WTC11 (cell line): ENCODE measurements at places on chromosomes 5 and 9.

DNA sequence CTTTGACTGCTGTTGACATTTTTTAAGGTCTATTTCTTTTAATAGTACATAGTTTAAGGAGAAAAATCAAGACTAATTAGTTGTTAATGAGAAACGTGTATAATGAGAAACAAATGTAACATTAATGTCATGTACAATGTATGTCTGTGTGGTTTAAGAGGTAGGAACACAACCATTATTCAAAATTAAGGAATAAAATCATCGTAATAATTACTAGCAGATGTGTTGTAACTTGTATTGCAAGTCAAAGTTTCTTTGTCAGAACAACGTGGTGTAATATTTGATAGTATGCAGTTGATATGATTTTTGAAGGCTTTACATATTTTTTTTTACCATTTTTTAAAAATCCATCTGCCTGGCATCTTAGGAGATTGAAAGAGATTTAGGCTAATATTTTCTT, 120.2 kb upstream of the ARRDC3 start:
- DNase-seq = no peak

DNA sequence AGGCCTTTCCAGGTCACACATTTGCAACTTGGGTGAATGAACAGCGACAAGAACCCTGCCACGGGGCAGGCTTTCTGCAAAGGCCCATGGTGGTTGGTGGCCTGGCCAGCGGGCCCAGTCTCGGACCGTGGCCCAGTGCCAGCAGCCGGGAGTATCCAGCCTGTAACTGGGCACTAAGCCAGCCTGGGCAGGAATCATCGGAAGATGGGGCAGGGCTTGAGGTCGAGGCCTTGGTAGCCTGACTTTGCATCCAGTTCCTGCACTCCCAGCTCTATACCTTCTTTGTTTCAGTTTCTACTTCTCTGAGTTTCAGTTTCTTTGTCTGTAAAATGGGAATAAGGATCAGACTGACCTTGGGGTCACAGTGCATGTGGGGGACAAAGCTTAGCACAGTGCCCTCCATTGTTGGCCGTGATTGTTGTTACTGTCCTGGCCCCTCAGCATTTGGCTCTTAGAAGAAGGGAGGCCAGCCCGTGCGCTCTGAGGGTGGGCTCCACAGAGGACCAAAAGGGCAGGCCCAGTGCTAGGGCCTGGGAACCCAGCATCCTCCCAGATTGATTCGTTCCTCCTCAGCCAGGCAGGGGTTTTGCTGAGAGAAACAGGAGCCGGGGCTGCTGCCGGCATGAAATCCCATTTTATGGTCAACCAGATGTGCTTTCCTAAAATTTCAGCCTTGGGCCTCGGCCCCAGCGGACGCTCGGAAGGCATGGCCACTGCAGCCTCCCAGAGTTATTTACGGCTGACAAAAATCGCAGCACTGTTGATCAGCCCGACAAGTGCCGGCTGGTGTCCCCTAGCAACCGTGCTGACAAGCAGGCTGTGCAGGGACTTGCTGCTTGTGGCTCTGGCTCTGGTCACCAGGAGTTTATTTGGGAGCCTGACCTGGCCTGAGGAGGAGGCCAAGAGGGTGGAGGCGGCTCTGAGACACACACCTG, 43.6 kb downstream of the JADE2 start:
- no peak for DNase-seq

GRCh38 chr9:20309124-20309523, 313.2 kb downstream of the MLLT3 start:
- no peak for DNase-seq

- DNase-seq = no peak
These were observed 22.3 kb downstream of the PJA2 start for GRCh38 chr5:109387408-109387974.

DNA sequence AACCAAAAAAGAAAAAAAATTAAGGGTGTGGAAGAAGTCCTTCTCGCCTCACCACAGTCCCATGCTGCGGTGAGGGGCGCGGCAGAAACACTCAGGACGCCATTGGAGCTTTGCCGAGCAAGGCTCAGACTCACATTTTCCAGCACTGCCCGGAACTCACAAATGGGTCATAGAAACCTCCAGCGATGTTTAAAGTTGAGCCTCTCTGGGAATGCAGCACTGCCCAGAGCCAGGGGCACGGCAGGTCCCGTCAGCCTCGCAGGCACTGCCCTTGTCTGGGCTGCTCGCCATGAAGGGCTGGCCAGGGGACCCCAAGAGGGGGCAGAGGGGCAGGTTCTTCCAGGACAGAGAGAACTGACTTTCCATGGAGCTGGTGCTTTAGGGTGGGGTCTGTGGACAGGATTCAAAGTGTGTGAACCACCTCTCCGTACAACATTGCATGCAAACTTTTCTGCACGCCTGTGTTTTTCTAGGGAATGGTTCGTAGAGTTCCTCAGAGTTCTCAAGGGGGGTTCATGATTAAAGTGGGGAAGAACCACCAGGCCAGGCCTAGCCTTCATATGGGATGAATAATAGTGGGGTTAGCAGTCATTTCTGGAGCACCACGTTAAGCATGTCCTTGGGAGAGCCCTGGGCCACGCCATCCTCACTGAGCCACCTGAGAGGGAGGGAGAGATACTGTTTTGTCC, 38.4 kb downstream of the PRRX2 start:
- DNase-seq = no peak

DNA sequence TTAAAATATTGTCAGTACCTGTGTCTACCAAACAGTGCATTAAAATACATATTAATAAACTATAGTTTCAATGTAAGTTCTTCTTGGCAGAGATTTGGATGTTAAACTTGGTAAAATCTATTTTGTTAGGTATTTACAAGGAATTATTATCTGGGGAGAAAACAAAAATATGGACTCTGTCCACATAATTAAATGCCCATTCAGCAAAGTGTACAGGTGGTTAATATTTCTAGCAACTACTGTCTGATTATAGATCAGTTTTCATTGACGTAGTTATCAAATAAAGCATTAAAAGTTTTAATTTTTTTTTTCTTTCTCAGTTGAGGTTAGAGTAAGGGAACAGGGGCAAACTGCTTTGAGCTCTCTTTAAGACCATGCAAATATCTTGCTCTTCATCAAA, 88.9 kb downstream of the NNT start:
- DNase-seq = no peak

DNA sequence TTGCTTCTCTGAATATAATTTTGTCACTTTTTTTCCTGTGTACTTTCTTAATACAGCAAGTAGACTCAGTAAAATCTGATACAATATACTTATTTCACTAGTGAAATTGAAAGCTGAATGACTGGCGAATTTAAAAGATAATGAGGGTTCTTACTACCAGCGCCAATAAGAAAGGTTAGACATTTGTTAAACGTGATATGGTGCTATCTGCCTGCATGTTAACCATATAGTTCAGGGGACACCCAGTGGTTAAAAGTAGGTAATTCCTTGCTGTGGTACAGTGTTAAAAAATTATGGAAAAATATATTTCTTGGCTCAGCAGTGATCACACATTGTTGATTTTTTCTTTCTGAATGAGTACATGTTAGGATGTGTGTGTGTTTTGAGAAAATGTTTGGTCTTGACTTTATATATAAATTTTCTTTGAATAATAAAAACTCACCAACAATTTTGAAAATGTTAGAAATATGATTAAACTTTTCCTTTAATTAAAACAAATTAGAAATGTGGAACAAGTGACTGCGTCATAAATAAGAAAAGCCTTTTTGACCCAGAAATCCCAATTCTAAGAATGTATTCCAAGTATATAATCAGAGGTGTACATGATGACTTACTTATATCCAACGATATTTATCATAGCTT, 25.8 kb downstream of the CAST start:
- DNase-seq = no peak

GRCh38 chr5:78961743-78962142, 23.4 kb downstream of the ARSB start:
- no peak for DNase-seq

DNA sequence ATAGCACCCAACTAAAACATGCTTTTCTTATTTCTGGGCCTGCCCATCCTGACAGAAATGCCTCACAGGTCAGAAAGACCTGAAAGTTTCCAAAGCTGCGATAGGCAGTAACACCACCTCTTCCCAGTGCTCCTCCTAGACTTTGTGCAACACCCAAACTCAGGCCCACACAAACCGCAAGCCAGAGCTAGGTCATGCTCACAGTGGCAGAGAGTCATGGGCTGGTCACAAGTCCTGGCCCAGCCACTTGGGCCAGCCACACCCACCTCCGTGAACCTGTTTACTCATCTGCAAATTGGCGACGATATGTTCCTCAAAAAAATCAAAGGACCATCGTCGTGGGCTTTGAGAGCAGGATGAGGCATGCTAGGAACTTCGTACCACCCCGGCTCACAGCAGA, 44.0 kb upstream of the SLC25A51 start:
- no peak for DNase-seq

- no peak for DNase-seq
These were observed 19.0 kb downstream of the GPR107 start for GRCh38 chr9:130072515-130073235.

- DNase-seq = no peak
These were observed 257.9 kb downstream of the PAPPA start for GRCh38 chr9:116411506-116411905.

DNA sequence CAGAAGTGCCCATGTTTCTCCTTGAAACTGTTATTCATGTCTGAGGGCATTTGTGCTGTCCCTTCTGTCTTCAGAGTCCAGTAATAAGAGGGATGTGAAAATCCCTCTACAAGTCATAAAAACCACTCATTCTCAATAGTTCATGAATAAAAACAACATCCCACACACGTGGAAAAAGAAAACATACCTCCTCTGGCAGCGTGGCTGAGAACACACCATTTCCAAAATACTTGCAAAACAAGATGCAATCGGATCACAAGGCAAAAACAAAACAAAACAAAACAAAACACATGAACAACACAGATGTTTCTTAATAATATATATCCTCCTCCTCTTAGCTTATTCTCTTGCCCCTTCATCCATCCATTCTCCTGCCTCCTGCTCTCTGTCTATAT, 71.0 kb upstream of the EQTN start:
- DNase-seq = no peak

DNA sequence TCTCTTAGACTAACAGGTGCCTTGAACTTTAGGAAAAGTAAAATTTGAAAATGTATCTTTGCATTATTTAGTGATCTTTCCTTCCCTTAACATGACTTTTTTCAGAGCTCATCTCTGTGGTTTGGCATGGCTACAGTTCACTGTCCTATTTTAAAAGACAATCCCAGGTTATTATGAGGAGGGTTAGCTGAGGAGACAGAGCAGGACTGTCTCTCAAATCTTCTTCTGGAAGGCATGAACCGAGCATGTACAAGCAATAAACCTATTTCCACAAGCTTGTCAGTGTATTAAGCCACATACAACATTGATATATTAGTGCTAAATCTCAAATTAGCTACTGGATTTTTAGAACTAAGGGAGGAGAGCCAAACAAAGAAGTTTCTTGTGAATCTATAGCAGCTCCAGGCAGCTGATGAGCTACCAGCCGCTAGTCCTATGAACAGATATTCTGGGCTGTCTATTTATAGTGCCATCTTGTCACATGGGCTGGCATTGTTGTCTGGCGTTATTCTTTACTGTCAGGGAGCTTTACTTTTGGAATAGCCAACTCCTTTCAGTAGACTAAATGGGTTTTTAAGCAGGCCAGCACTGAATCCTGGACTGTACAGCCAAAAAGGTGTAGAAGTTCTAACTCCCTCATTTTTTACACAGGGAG, 171.2 kb upstream of the ACTBL2 start:
- DNase-seq = no peak

- no peak for DNase-seq
These were observed 1068.3 kb upstream of the EDIL3 start for GRCh38 chr5:85453026-85453349.

DNA sequence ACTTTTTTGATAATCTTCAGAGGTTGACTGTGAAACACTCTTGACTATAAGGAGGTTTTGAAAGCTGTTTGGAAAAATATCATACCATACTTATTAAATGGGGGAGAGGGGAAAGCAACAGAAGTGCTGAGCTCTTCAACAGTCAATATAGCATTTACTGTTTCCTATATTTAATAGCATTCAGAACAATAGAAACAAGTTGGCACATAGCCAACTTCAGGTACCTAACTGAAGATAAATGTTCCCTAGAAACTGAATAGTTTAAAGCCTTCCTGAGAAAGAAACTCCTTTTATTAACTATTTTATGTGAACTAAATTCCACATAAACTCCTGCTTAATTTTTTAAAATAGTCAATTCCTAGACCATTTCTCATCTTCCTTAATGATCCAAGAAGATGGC, 26.3 kb downstream of the SLC31A1 start:
- DNase-seq = no peak

DNA sequence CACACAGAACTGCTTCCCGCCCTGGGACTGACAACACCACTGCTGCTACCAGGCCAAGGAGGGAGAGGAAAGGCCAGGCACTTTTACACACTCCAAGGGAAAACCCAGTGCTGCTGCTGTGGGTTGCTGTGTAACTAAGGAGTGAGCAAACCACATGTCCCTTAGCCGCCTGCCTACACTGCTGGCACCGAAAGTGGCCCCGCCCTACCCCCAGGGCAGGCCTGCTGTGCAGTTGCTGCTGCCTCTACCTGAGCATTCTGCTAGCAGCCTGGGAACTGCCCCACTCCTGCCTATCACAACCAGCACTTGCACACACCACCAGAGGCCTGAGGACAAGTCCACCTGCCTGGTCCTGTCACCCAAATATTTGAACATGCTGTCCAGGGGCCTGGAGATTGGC, 740.9 kb downstream of the DTWD2 start:
- DNase-seq = no peak

- no peak for DNase-seq
These were observed 117.8 kb downstream of the FGF18 start for GRCh38 chr5:171537070-171537849.

DNA sequence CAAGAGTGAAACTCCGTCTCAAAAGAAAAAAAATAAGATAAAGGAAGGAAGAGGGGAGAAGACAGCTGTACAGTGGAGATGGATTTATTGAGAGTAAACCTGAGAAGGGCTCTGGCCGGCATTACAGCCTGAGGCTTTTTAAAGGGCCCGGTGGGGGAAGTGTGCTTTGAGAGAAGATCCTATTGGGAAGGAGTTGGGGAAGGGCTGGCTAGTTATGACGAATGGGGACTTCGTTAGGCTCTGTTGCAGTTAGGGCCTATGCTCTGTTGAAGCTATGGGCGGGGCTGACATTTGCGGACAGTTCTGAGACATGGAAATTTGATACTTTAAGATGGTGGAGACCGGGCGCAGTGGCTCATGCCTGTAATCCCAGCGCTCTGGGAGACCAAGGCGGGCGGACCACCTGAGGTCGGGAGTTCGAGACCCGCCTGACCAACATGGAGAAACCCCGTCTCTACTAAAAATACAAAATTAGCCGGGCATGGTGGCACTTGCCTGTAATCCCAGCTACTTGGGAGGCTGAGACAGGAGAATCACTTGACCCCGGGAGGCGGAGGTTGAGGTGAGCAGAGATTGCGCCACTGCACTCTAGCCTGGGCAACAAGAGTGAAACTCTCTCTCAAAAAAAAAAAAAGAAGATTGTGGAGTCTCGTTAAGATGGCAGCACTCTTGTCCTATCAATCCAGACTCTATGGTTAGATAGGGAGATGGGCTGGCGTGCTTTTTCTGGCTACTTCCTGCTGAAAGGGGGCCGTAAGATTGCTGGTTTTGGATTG, 33.2 kb downstream of the C9orf50 start:
- DNase-seq = no peak
